Cardiac muscle cell (in vitro differentiated cells and primary cell): ENCODE measurements at places on chromosomes 1 and 21. TPM values are rescaled to one million over a fixed set of nuclear protein-coding genes. Genes with fewer than 3 reads are reported as not detected.

DNA sequence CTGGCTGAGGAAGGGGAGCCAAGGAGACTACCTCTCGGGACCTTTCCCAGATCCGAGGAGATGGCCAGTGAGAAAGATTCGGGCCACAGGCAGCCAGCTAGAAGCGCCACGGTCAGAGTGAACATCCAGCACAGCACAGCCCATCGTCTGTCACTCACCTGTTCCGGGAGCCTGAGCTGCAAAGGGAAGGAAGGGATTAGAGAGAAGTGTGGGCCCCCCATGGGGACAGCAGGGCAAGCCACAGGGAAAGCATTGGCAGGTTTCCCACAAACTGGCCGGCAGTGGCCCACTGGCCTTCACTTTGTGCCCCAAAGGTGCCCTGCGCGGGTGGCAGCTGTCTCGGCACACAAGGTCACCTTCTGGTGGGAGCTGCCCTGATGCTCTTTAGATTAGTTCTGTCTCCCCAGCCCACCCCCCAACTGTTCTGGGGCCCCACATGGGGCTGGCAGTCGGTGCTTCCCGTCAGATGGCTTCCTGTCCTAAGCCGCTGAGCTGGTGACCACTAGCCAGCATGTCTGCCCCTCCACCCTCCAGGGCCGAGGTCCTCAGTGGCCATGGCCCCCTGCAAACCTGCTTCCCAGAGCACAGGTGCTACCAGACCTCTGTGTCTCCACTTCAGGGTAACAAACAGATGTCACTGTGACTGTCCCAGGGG lies 56.7 kb downstream of the LACTBL1 start:
- no peak for DNase-seq

DNA sequence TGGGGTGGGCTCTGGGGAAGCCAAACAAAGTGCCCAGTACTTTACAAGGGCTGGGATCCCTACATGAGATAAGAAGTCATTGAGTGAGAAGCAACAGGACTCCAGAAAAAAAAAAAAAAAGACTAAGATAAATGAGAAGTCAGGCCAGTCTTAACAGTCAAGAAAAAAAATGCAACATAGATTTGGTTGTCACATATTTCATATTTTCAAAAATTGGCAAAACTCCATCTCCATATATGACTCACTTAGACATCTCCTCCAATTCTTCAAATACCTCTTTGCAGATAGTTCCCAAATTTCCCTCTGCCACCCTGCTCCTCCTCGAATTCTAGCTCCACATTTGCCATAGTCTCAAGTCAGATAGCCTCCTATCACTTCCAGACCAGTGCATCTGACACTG lies 20.9 kb upstream of the SIPA1L2 start:
- DNase-seq, result no peak

DNA sequence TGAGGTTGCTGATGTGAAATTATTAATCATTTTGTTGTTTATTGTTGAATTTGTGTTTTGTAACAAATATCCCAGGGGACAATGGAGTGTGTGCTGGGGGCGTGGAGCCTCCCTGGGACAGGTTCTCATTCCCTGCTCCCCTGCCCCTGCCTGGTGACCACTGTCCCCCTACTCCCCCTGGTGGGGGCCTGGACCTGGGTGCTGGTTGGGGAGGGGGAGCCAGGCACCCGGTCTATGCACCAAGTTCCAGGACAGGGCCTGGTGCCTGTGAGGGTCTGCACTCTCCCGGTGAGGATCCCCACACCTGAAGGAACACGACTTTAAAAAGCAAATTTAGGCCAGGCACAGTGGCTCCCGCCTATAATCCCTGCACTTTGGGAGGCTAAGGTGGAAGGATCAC lies 42.4 kb downstream of the CHD5 start:
- DNase-seq, result no peak

- DNase-seq, result no peak
Measured at GRCh38 chr1:63641615-63642014, 48.4 kb downstream of the PGM1 start.

GRCh38 chr1:85824066-85824840 lies 116.0 kb upstream of the ZNHIT6 start:
- no peak for DNase-seq

DNA sequence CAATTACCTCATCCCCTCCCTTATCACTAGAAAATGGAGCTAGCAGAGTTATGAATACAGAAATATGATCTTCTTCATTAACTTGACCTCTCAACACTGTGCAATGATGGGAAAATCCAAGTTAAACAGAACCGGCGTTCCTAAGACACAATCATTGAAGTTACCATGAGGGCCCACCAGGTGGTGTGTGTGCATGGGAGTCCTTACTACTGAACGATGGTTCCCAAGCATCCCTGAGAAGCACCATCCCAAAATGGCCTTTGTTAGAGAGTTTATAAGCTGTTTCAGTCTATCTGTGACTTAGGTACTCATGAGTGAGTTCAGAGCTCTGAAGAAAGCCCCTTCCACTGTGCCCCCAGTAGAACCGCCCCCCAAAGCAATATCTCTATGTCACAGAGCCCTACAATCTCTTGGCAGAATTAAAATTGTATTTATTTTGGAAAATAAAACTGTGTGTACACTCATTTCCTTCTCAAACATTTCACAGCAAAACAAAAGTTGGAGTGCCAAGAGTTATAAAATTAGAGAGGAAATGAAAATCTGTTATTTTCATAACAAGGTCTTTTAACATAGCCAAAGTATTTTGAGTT lies 56.8 kb downstream of the PLD5 start:
- peak; percentile 70 for DNase-seq

DNA sequence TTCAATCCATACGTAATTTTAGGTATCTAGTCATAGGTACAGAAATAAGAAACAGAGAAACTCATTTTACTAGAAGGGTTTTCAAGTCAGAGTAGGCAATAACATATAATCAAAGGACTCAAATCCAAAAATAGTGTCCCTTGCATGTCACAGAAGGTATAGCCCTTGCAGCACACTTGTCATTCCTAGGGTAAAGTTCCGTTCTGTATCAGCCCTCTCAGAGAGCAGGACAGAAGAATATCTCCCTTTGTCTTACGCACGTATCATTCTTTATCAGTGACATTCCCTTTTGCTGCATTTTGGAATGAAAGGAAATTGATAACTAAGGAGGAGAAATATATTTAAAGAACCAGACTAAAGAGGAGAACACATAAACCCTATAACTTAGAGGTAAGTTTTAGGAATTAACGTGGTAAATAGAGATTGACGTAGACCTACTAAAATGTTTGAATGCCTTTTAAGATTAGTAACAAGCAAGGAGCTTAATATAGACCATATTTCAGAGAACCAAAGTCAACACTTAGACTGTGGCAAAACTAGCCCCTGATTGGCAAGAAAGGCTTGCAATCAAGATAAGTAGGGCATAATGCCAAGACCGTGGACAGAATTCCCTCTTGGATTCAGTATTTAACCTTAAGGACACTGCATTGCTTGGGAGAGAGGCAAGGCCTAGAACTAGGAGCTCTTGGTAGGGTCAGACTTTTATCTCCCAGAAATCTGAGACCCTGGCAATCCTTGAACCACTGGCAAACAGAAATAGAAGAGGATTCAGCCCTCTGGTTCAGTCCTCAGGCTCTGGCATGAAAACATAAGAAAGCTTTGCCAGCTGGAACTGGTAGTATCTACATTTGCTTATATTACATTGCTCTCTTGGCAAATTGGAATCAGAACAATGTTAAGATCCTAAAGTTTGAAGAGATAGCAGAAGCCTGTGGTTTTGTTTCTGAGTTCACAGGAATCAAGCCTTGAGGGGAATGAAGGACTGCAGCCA lies 232.1 kb downstream of the ASTN1 start:
- peak; percentile 6 for DNase-seq

DNA sequence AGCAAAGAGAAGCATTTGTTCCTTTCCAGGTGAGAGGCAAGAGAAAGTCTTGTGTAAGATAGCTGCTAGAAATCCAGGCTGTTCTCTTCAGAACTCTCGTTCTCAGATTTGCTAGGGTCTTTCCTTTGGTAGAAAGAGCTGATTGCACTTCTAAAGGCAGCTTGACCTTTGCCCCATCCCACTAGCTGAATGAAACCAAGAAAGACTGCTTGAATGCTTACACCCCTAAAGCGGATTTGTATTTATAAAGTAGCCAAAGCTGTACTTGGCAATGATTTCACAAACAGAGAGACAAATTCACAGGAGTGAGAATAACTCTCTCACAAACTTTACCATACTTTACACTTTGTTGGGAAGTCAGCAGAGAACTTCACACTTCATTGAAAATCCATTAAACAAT lies 424.1 kb downstream of the TTLL7 start:
- DNase-seq, result no peak

Gene GABRD
- polyA plus RNA-seq, result not detected in 2 replicates

DNA sequence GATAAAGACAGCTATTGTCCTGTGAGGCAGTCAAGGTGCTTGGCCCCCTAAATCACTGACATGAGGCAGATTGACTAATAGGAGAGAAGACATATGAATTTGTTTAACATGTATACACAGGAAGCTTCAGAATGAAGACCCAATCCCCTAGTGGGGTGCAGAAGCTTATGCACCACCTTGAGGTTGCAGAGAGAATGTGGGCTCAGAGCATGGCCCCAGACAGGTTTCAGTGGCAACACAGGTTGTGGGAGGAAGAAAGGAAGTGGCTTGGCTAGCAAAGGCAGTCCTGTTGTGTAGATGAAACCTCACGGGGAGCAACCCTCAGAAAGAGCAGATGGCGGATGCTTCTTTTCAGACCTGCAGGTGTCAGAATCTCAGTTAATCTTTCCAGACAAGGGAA lies 37.0 kb upstream of the PARP1 start:
- DNase-seq, result no peak

- peak; percentile 35 for DNase-seq
Measured at GRCh38 chr1:214902636-214903320, 179.8 kb upstream of the KCNK2 start.
